ENCODE measurements at places on chromosomes 1 and 21. TPM values are rescaled to one million over a fixed set of nuclear protein-coding genes. Genes with fewer than 3 reads are reported as not detected.

GRCh38 chr1:58409336-58409735, 137.2 kb downstream of the OMA1 start:
- no peaks in the 10 kb centered on the region for H3K27me3 ChIP-seq
- no peak for DNase-seq
- no peaks in the 10 kb centered on the region for H3K36me3 ChIP-seq
- H3K27ac ChIP-seq, result no peak overlapping the region

DNA sequence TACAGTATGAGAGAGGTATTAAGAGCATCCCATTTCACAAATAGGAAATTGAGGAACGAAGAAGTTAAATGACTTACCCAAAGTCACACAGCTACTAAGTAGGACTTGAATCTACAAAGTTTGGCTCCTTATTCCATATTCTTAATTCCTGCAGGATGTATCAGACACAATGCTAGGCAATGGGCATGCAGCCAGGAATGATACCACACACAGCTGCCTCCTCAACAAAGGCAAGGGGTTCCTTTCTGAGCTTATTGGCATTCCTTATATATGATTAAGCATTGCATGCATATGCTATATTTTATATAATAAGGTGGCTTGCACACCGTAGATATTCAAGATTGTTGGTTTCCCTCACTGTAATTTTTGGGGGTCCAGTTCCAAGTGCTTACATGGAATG, 34.2 kb upstream of the JUN start:
- H3K27me3 ChIP-seq, result no peaks in the 10 kb centered on the region
- peaks cover 33% of the 10 kb centered on the region for H3K4me1 ChIP-seq
- H3K36me3 ChIP-seq, result no peaks in the 10 kb centered on the region
- no peak overlapping the region for H3K27ac ChIP-seq
- no peak for DNase-seq

CBS gene
- total RNA-seq, result 0.80 TPM

- no peak overlapping the region for H3K4me3 ChIP-seq
- no peak overlapping the region for H3K27ac ChIP-seq
- no peak for DNase-seq
- H3K4me1 ChIP-seq, result no peaks in the 10 kb centered on the region
These were observed 6.3 kb upstream of the KCNE1 start for GRCh38 chr21:34518301-34518700.

DNA sequence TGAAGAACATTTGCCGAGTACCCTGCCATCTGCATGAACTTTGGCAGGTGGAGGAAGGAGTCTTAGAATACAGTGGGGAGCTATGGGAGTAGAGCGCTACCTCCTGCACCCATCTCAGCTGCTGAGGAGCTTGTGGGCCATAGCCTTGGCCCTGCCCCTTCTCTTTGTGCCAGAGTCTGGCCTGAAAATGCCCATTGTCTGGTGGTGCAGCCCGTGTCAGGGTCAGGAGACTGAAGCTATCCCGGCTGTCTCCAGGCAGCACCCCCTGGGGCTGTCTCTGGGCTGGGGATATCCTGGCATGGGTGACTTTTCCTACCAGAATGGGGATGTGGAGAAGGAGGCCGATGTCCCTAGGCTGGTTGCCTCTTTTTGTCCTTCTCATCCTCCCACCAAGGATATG, 7.3 kb downstream of the IPO13 start:
- no peak overlapping the region for H3K27ac ChIP-seq
- H3K4me1 ChIP-seq, result peaks cover 13% of the 10 kb centered on the region
- H3K36me3 ChIP-seq, result peaks cover 25% of the 10 kb centered on the region
- no peak overlapping the region for H3K4me3 ChIP-seq
- DNase-seq, result no peak

- no peak for DNase-seq
- no peak overlapping the region for H3K27ac ChIP-seq
- H3K4me1 ChIP-seq, result peaks cover 12% of the 10 kb centered on the region
These were observed 14.6 kb upstream of the TMEM61 start for GRCh38 chr1:54965624-54966340.

- H3K4me3 ChIP-seq, result no peak overlapping the region
- no peaks in the 10 kb centered on the region for H3K4me1 ChIP-seq
- no peak overlapping the region for H3K27ac ChIP-seq
- no peaks in the 10 kb centered on the region for H3K36me3 ChIP-seq
- no peaks in the 10 kb centered on the region for H3K27me3 ChIP-seq
These were observed 553.8 kb downstream of the LRRIQ3 start for GRCh38 chr1:73644198-73644597.

DNA sequence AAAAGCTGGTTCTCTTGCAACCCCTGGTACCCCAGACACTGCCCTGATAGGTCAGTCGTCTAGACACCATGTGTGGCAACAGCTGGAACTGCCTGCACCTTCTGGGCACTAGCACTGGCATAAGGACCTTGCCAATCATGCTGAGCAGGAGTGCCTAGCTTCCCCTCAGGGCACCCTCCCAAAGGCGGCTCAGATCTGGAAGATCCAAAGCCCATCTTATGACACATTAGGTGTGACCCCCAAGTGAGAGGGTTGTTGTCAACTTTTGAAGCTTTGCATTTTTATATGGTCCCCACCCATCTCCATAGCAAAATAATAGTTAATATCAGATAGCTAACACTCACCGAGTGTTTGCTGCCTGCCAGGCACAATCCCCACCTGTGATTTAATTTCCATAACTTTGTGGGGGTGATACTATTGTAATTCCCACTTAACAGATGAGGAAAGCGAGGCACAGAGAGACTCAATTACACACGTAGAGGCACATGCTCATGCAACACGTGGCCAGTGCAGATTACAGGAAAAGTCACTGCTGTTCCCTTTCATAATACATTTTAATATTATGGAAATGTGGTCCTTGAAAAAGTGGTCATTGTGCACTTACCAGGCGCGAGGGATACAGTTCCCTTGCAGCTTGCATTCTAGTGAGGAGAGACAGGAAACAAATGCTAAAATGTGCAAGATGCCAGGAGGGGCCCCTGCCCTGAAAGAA, 25.8 kb downstream of the EXOC8 start:
- peaks cover 6% of the 10 kb centered on the region for H3K4me1 ChIP-seq
- no peak overlapping the region for H3K27ac ChIP-seq
- H3K27me3 ChIP-seq, result peaks cover 7% of the 10 kb centered on the region
- no peak overlapping the region for H3K4me3 ChIP-seq

LAMC2 gene
- total RNA-seq, result not detected

FABP3 gene
- not detected for total RNA-seq

ACTN2 gene
- total RNA-seq, result 0.36 TPM

ELAPOR1 gene
- total RNA-seq, result 6.0 TPM

NBPF10 gene
- 1.7 TPM for total RNA-seq
